ENCODE measurements at places on chromosomes 16 and 17.

- DNase-seq = no peak
These were observed at the start of gene SLC6A4 for GRCh38 chr17:30235386-30236296. SLC6A4 (minus strand) TSS chr17:30235697; CDS start chr17:30221958, 13,739 bp downstream.

DNA sequence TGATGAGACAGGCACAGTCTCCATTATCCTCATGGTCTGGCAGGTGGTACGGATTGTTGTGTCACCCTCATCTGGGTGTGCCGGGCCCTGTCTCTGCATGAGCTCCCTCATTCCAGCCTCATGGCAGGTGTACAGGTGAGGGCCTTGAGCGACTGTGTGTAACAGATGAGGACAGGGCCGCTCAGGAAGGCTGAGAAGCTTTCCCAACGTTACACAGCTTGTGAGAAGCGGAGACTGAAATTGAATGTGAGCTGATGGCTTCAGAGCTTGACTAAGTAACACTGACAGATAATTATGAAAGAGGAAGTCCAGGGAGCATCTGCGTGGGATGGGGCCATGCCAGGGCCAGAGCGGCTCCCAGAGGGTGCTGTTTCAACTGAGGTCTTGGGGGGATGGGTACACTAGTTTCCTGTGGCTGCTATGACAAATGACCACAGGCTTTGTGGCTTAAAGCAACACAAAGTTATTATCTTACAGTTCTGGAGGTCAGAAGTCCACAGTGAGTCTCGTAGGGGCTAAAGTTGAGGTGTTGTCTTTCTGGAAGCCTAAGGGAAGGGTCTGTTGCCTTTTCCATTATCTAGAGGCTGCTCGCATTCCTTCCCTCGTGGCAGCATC lies 36.7 kb downstream of the CMIP start:
- DNase-seq = no peak

DNA sequence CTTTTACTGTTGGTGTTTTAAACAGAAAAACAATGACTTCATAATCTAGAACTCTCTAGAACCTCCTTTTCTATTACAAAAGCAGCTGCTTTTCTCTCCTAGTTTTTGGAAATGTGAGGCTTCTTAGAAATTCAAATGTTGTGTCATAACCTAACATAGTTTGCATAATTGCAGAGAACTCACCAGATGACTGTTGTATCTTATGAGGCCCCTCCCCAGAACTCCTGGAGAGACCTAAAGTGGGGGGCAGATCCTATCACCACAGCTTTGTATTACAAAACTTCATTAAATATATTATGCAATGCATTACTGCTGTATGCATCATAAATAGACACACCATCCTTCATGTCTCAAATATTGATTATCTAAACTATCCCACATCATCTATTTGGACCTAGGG lies 538.7 kb upstream of the HSBP1 start:
- no peak for DNase-seq

DNA sequence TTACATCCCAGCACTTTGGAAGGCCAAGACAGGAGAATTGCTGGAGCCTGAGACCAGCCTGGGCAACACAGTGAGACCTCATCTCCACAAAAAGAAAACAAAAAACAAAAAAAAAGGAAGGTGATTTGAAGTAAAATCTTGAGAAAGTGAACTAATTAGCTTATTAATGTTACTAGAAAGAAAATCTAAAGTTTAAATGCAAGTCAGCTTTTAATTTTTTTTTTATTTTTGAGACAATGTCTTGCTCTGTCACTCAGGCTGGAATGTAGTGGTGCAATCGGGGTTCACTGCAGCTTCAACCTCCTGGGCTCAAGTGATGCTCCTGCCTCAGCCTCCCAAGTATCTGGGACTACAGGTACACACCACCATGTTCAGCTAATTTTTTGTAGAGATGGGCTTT lies 3.5 kb upstream of the CTCF start:
- no peak for DNase-seq

DNA sequence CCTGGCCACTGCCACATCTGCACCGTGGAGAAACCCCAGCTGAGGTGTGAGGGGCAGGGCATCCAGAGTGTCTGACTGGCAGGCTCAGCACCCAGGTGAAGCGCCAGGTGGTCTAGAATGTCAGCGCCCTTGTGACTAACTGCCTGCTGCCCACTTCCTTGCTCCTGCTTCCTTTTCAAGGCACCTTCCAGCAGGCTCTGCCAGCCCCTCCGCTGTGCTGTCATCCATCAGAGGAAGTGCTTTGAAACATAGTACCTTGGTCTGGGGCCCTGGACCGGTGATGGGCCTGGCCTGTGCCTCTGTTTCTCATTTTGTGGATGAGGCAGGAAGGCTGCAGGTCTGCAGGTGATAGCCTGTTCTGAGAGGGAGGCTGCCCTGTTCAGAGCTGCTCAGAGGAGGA lies 5.5 kb downstream of the SPNS2 start:
- DNase-seq = no peak

GRCh38 chr17:19431691-19432090 lies 20.7 kb downstream of the RNF112 start:
- DNase-seq = no peak

DNA sequence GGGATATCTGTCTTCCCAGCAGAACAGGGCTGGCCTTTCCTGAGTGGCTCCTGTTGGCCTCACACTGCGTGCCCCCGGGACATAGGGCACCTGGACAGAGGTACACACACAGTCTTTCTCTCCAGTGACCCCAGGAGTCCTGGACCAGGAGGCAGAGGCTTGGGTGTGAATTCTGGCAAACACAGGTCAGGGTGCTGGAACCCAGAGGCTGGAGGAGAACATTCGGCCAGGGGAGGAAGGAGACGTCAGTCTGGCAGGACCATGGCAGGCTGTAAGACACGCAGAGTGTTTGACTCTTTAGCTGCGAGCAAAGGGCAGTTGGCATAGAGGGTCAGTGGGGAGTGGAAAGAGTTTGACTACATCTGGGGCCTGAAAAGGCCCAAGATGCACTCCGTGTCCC lies 4.1 kb upstream of the TVP23A start:
- DNase-seq = no peak

- no peak for DNase-seq
These were observed 3.7 kb upstream of the NPIPB15 start for GRCh38 chr16:74372369-74372768.

- no peak for DNase-seq
These were observed 2.1 kb downstream of the MED13 start for GRCh38 chr17:62062944-62063343.

DNA sequence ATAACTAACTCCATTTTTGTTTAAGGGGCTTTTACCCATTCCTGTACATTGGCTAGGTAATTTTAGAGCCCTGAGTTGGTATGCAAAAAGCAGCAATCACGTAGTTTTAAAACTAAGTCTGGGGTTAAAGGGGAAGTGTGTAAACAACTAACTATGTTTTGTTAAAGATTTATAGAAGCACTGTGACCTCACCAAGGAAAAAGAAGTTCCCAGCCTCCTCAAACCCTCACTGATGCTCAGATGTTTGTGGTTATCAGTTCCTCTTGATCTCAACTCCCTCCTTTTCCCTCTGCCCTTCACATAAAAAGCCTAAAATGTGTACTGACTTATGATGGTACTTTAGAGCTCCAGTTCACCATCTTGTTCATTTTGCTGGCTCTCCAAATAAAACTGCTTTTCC lies 119.9 kb upstream of the IRX6 start:
- DNase-seq = no peak

DNA sequence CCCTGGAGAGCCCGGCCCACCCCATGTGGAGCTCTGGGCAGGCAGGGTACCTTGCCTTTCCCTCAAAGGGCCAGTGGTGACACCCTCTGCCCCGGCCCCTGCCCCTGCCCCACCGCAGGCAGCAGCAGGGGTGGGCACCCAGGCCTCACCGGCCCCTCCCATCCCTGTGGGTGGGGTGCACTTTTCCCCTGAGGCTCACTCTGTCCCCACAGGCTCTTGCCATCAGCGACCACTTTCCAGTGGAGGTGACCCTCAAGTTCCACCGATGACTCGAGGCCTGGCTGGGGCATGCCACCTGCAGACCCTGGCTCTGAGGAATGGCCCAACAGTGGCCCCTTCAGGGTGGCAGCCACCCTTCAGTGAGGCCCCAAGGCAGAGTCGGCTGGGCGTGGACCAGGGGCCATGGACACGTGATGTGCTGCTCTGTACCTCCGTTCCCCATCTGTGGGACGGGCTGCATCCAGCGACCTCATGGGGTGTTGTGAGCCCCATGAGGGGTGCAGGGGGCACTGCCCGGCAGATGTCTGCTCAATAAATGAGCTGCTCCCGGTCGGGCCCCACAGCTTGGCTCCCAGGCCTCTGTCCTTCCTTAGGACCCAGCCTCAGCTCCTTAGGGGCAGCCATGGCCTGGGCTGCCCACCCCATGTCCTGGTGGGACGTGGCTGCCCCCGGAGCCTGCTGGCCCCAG lies 2.0 kb downstream of the DNASE1L2 start:
- DNase-seq = no peak

GRCh38 chr17:52674686-52675085 lies 516.2 kb upstream of the CA10 start:
- DNase-seq = no peak

DNA sequence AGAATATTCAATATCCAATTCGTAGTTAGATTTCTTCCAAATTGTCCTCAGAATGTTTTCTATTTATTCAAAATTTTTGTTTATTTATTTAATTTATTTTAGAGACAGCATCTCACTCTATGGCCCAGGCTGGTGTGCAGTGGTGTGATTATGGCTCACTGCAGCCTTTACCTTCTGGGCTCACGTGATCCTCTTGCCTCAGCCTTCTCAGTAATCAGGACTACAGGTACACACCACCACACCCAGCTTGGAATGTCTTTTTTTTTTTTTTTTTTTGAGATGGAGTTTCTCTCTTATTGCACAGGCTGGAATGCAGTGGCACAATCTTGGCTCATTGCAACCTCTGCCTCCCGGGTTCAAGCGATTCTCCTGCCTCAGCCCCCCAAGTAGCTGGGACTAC lies 3.5 kb upstream of the DRG2 start:
- no peak for DNase-seq

- DNase-seq = no peak
These were observed 18.2 kb downstream of the DDX42 start for GRCh38 chr17:63792055-63792729.

DNA sequence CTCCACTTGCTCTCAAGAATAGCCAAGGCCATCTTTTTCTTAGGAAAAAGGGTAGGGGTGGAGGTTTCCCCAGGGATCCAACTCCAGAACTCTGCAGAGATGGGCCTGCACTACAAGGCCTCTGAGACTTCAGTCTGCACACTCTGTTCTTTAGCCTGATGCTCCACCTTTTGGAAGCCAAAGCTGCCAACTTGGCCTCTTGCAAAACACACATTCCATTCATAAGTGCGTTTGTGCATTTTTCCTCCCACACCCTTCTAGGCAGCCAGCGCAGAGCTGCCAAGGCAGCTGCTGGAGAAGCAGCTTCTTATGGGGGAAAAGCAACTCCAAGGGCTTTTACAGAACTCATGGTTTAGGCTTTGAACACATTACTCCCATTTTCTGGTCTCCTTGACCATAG lies 45.3 kb downstream of the REXO5 start:
- DNase-seq = no peak

- DNase-seq = no peak
These were observed 25.3 kb downstream of the DBNDD1 start for GRCh38 chr16:89993971-89994370.

DNA sequence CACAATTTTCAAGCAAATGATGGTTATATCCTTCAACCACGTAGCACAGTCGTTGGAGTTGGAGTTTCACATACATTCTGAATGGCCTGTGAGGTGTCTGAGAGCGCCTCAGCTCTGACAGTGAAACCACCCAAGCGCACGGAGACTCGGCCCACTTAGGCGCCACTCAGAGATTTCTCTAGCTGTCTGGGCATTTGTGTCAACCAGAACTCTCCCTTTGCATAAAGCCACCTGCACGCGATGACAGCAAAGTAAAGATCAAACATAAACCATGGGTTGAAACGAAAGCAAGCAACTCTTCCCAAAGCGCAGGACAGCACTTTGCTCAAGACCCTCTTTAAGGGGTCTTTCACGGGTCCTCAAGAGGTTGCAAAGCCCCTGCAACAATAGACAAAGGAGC lies 533 bp downstream of the SLC6A4 start:
- no peak for DNase-seq

DNA sequence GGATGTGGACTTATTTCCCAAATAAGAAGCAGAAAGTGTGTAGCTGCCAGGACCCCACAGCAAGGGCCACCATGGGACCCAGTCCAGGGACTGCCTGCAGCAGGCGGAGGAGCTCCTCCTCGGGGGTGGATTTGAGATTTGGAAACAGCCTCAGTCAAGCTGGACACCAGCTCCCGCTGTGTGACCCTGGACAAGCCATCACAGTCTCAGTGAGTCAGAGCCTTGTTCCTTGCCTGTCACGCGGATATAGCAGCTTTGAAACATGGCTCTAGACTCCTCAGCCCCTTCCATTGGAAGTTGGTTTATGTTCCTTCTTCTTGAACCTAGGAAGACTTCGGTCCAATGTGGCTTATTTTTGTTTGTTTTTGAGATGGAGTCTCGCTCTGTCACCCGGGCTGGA lies 12.5 kb upstream of the DPEP1 start:
- no peak for DNase-seq

DNA sequence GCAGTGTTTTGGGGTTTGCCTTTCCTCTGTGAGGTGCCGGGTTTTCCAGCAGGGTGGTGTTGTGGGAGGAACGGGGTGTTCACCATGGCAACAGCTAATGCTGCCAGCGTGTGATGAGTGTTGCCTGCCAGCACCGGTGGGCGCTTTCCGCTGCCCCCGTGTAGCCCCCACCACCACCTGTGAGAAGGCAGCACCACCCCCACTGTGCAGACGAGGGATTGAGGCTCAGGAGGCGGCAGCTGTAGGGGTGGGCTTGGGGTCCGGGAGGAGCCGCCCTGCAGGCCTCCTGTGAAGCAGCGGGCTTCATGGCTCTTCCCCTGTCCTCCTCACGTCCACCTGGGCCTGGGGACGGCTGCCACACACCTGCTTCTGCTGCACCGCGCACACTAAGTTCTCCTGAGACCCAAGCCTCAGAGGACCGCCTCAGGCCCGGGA lies 5.2 kb downstream of the RAB40C start:
- no peak for DNase-seq

GRCh38 chr17:79539944-79540705 lies 70.7 kb downstream of the RBFOX3 start:
- DNase-seq = no peak

DNA sequence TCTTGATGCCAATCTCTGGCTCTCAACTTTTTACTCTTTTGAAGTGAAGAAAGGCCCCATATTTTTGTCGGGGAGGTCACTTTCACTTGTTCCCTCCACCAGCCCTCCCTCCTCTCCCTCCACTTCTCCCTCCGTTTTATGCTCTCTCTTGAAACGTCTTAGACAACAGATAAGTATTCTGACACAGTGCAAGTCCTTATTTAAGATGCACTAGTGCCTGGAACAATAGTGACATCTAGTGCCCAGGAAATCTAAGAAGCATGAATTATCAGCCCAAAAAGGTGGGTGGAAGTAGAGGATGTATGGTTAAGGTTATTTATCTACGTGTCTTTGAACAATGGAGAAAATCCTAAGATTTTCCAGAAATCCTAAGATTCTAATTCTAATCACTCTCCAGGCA lies 17.9 kb downstream of the PSME3IP1 start:
- no peak for DNase-seq
